ENCODE measurements at places on chromosomes 1 and 21. TPM values are rescaled to one million over a fixed set of nuclear protein-coding genes. Genes with fewer than 3 reads are reported as not detected.

DNA sequence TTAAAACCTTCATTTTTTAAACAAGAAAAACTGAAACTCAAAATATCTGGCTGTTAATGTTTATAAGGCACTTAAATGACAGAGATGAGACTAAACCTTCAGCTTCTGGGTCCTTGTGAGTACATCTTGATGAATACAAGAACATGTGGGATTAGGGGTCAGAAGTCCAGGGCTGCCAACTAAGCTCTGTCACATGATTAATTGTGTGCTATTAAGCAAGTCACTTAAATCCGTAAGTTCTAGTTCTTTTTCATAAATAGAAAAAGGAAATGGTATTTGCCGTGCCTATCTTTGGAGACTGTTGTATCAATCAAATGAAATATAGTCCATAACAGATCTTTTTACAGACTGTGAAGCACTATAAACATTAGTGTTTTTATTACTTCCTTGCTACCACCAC, 43.2 kb upstream of the KCTD3 start:
- DNase-seq = no peak

GRCh38 chr1:77282866-77283539, 1.2 kb downstream of the AK5 start:
- peak; percentile 18 for DNase-seq

- DNase-seq = no peak
These were observed 7.2 kb downstream of the APCS start for GRCh38 chr1:159594625-159595405.

GRCh38 chr1:53860967-53861411, 22.9 kb upstream of the NDC1 start:
- no peak for DNase-seq

DNA sequence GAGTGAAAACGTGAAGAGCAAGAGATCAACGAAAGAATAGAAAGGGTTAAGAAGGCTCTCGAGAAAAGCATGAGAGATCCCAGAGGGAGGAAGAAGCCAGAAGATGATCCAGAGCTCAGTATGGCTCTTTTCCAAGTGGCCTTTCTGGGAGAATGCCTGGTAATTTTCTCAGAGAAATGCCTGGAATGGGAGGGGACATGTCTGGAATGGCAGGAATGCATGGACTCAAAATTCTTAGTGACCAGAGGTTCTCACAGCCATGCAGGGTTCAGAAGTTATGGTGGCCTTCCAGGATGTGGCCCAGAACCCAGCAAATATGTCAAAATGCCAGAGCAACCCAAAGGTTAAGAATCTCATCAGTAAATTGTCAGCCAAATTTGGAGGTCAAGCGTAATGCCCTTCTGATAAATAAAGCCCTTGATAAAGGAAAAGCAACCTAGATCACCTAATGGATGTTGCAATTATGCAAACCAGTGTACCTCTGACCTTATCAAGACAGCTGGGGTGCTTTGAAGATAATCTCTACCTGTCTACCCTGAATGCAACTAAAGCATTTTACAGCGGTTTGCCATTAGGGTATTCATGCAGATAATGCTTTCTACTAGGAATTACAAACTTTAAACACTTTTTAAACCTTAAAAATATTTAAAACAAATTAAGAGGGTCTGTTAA, 53.1 kb downstream of the NBPF6 start:
- DNase-seq = no peak

DNA sequence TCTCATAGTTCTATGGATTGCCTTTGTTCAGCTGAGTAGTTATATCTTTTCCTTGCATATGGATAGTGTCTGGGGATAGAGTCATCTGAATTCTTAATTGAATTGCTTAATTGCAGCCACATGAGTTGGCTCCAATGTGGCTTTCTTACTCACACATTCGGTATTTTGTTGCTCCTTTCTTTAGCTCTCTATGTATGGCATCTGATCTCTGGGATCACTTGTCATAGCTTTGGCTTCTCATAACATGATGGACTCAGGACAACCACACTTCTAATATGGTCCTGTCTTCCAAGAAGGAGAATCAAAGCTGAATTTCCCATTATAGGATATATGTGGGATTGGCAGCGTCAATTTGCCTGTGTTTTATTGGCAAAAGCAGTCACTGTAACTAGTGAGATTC, 716.2 kb downstream of the NCAM2 start:
- no peak for DNase-seq

GRCh38 chr1:52967666-52968065, 40.6 kb downstream of the SCP2 start:
- DNase-seq = no peak

GRCh38 chr1:78240755-78241154, 195.0 kb downstream of the GIPC2 start:
- DNase-seq = no peak

- no peak for DNase-seq
These were observed 56.6 kb downstream of the PCNX2 start for GRCh38 chr1:233238884-233239431.

The PTGS2 gene
- 1.4 TPM for total RNA-seq

The THEM5 gene
- not detected for total RNA-seq
